ELF-1 (cell line): ENCODE measurements at places on chromosomes 1 and 21.

DNA sequence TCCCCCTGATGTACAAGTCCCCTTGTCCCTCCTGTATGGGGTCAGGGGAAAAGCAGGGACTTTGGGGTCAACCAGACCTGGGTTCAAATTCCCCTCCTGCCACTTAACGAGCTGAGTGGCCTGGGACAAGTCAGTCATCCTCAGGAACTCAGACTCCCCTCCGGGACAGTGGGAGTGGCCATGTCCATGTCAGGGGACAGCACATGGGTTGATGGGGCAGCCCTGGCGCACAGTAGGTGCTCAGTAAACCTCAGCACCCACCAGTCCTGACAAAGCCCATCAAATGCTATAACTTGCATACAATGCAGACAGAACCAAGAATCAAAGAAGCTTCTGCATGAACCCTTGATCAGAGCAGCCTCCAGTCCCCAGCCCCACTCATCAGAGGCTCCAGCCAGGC, 30.0 kb downstream of the MATN1 start:
- no peak for DNase-seq

GRCh38 chr1:75613916-75614315, 3.0 kb upstream of the SLC44A5 start:
- no peak for DNase-seq

DNA sequence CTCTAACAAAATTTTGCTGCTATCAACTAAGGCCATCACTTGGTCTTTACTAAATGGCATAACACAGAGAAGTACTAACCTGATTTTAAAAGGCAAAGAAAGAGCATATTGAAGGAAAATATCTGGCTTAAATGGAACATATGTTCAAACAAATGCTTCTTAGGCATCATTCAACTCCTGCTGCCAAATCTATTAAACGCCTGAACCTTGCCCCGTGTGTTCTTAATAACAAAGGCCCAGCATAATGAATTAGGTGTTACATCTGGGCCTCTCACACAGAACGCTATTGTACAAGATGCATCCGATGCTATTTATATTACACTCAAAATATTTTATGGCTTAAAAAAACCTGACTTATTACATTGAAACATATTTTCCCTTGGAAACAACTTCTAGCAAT, 48.4 kb downstream of the B3GALNT2 start:
- no peak for DNase-seq

DNA sequence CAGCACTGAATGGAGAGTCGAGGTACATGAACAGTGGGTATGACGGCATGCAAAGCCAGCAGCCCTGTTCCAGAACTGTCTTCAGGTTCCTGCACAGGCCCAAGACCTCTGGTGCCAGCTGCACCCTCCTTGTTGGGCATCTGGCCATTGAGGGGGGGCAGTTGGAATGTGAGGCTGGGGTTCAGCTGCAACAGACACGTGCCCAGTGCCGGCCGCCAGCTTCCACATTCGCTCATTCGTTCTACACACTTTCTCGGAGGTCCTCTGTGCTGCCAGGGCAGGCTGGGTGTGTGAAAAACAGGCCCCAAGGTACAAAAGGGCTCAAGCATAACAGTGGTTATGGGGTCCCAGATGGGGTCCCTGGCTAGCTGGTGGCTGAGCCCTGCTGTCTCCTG, 37.9 kb upstream of the SLC19A1 start:
- no peak for DNase-seq

DNA sequence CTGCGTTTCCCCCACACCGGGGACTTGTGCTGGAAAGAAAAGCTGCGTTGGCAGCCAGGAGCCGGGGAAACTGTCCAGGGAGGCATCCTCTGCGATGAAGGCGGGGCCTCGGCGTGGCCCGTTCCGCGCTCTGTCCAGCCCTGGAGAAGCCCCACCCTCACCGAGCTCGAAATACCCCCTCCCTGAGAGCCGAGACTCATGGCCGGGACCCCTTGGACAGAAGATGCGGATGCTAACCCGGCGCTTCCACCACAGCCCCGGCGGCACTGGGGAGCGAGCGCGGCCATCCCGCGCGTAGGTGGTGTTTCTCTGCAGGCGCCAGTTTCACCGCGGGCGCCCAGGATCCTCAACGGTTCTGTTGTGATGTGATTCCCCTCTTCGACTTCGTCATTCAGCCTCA, 31.6 kb downstream of the PDE9A start:
- DNase-seq: peak; percentile 43

DNA sequence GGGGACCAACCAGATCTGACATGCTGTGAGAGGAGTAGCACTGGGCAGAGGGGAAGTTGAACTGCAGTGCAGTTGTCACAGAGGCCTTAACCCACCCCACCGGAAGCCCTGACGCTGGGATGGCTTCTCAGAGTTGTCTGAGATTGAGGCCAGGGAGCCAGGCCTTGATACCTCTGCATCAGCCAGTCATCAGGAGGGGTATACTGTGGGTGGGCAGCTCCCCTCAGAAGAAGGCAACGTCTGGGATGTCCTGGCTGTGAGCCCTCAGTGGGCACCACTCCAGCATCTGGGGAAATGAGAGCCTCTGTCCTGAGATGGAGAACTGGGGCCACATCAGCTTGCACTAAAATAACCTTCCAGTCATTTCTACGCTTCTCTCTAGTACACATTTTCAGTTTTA, 47.9 kb upstream of the BCAR3 start:
- no peak for DNase-seq

- DNase-seq: no peak
Measured at GRCh38 chr1:227911376-227911775, 36.4 kb downstream of the WNT9A start.

DNA sequence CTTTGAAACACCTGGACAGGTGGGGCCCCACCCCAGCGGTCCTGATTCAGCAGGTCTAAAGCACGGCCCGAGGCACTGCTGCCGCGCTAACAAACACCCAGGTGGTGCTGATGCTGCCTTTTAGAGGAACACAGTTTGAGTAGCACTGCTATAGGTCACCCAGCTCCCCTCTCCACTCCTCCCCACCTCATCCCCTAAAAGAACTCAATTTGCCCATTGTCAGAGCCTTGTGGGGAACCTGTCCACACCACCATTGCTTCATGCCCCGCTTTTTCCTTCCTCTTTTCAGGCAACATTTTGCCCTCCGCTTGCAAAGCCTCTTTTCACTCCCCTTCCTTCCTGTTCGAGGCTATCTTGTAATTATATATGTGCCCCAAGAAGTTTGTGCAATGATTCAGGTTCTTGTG, 26.2 kb upstream of the PADI4 start:
- DNase-seq: no peak

GRCh38 chr1:67078291-67078690, 24.3 kb upstream of the SLC35D1 start:
- DNase-seq: no peak

GRCh38 chr21:45304476-45304830, 16.8 kb upstream of the POFUT2 start:
- no peak for DNase-seq

DNA sequence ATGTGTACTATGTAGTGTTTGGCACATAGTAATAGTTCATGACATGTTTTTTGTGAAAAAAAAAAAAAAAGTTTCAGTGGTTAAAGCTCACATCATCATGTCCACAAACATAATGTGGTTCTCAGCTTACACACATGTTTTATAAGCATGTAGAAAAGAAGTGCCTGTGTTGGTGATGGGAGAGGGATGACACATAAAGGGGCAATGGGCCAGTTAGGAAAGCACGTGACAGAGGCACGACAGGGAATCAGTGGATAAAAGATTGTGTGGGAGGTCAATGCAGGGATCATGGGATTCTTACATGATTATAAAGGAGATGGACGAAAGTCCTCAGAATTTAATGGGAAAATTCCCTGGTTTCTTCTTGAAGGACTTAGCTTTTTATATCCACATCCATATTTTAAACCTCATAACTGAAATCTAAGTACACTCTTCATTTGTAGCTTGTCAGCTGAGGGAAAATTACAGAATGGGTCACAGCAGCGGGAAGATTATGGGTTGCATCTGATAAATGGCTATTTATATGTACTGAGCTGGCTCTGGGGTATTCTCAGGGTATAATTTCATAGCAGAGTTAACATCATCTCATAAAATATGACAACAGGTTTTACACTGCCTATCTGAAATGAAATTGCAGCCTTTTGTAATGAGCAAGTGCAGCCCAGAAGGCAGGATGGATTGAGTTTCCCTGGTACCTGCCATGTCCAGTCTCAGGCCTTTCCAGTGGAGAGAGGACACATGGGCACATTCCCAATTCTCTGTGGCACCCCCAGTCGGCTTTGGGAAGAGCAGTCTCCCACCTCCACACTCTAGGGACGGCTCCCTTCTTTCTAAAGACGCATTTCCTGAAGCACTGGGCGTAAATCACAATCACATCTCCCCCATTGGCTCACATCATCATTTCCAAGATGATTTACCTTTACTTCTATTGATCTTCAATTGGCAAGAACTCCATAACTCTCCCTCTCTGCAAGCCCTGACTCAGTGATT, 42.3 kb upstream of the NHLH2 start:
- DNase-seq: no peak

- no peak for DNase-seq
Measured at GRCh38 chr1:182672487-182672836, 11.9 kb downstream of the RGS8 start.

DNA sequence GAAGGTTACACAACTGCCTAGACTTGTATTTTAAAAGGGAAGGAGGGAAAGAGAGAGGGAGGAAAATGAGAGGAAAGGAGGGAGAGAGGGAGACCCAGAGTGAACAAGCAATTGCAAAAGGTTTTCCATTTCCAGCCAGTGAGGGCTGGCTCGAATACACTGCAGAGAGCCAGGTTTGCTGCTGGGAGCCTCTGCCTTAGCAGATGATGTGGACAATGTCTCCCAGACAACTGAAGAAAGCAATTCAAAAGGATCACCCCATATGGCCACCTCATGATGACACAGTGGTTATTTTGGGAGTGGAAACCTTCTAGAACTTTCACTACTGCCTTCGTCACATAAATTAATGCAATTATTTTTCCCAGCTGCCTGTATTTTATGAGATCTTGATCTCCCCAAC, 86.4 kb downstream of the BCAR3 start:
- DNase-seq: no peak

GRCh38 chr1:225990705-225991464, 8.3 kb downstream of the SDE2 start:
- DNase-seq: no peak

- no peak for DNase-seq
Measured at GRCh38 chr21:24890021-24890420, 717.3 kb downstream of the MRPL39 start.

GRCh38 chr21:38166173-38166535, 90.6 kb upstream of the KCNJ15 start:
- DNase-seq: no peak

DNA sequence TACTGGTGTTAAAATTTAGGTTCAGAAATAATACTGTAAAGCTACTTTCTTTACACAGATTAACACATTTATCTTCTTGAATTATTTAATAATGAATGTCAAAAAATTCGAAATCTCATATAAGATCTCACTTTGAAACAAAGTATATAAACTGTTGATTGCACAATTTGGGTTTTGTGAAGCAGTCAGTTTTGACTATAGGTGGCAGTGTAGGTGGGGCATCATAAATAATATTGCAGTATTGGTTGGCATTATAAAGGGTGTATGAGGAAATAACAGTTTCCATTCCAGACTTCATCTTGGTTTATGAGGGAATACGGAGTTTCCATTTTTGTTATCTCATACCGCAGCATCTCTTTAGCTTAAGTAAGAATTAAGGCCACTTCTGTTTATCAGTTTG, 49.9 kb downstream of the SUCO start:
- no peak for DNase-seq

DNA sequence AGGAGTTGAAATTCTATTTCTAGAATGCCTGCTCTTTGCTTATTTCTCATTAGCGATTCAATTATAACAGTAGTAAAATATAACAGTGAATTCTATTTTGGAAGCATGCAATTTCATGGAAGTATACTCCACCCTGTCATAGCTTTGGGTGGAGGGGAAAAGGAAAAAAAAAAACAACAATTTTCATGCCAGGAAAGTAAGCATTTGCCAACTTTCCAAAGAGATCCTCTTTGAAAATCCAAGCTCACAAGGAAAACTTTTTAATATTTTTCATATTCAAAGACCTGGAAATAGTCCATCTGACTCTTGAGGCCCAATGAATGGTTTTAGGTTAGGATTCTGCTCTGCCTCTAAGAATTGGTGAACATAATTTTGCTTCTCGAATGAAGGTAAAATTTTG, 134.5 kb downstream of the PTPN14 start:
- no peak for DNase-seq

GRCh38 chr1:201709564-201710295, 119.2 kb upstream of the IPO9 start:
- peak; percentile 81 for DNase-seq

DNA sequence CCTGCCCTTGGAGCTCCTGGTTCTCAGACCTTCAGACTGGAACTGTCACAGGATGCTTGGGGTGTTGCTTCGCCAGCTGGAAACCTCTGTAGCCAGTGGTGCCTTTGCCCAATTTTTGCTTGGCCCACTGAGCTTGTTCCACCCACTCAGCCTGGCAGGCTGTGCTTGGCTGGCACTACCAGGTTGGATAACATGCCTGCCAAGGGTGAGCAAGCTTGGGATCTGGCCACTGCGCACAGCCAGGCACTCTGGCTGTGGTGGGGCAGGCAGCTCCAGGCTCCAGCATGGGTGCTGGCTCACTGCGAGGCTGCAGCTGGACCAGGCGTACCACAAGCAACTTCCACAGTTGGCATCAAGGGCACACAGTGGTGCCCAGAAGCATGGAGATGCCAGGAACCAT, 967.8 kb upstream of the NCAM2 start:
- DNase-seq: no peak

DNA sequence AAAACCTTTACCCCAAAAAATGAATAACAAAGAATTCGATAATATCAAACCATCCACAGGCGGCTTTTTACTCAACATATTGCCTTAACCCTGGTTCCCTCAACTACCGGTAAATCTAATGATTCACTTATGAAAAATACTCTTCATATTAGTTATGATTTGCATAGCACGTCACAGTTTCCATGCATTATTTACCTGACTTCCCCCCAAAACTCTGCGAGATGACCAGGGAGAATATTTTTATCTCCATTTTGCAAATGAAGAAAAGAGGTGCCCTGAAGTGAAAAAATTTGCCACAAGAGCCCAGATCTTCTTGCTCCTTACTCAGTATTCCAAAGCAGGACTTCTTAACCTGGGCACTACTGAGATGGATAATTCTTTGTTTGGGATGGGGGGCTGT, 2.9 kb downstream of the JAK1 start:
- no peak for DNase-seq
